Left lung (tissue), 14 donors: ENCODE measurements at places on chromosomes 7 and 10. TPM values are rescaled to one million over a fixed set of nuclear protein-coding genes. Genes with fewer than 3 reads are reported as not detected.
A peak's percentile ranks its signal among the peaks of the same experiment; 100 is the strongest.

Gene IPMK
- 6.4 TPM for polyA plus RNA-seq

Gene AKR1C4
- not detected for polyA plus RNA-seq

DNA sequence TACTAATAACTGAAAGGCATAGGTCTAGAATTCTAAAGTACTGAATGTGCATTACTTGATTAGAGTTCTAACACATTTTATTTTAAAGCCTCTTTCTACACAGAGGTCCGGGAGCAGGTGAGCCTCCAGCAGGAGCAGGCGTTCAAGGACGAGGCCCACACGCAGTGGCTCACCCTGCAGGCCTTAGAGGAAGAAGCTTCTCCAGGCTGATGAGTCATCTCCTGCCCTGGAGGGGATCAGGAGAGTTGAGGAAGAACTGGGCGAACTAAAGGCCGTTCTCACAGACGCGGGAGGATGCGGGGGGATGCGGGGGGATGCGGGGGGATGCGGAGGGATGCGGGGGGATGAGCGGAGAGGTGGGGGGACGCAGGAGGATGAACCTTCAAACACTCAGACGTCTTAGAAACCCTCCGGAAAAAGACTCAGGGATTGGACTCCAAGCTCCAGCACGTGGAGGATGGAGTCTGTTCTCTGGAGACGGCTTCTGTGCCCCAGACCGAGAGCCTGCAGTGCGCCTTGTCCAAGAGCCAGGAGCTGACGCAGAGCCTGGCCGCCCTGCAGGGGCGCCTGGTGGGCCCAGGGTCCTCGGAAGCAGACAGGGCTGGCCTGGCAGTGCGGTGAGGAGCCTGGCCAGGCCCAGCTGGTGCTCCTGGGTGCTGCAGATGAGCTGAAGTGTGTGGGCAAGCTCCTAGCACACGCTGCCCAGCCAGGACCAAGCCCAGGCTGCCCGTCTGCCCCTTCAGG, 433.7 kb upstream of the TPK1 start:
- DNase-seq: no peak
- no peak overlapping the region for H3K4me3 ChIP-seq
- H3K36me3 ChIP-seq: no peaks in the 10 kb centered on the region
- no peak overlapping the region for H3K27ac ChIP-seq

DNA sequence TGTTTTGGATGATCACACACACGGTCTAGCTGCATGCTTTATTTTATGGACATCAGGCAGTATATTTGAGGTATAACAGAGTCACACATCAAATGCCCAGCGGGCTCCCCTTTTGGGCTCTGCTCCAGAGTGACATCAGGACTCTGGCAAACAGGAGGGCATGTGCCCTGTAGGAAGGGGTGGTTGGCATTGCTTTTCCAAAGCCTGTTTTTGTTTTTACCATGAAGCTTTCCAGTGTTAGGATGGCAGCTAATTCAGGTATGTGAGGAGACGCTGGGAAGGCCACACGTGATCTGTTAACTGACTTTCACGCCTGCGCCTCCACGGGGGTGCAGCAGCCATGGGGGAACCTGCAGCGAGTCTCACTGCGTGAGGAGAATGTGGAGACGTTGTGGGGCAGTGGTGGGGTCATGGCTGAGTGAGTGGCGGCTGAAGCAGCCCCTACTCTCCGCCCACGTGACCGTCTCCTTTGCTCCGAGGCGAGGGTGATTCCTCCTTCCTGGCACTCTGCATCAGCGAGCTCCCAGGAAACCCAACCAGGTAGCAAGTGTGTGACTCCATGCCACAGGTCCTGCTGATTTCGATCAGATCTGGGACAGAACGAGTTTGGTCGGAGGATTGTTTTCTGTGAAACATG, 117.7 kb downstream of the ANKRD61 start:
- H3K27me3 ChIP-seq: no peaks in the 10 kb centered on the region
- no peak overlapping the region for H3K4me3 ChIP-seq
- no peaks in the 10 kb centered on the region for H3K36me3 ChIP-seq
- H3K27ac ChIP-seq: no peak overlapping the region
- H3K4me1 ChIP-seq: no peaks in the 10 kb centered on the region

DNA sequence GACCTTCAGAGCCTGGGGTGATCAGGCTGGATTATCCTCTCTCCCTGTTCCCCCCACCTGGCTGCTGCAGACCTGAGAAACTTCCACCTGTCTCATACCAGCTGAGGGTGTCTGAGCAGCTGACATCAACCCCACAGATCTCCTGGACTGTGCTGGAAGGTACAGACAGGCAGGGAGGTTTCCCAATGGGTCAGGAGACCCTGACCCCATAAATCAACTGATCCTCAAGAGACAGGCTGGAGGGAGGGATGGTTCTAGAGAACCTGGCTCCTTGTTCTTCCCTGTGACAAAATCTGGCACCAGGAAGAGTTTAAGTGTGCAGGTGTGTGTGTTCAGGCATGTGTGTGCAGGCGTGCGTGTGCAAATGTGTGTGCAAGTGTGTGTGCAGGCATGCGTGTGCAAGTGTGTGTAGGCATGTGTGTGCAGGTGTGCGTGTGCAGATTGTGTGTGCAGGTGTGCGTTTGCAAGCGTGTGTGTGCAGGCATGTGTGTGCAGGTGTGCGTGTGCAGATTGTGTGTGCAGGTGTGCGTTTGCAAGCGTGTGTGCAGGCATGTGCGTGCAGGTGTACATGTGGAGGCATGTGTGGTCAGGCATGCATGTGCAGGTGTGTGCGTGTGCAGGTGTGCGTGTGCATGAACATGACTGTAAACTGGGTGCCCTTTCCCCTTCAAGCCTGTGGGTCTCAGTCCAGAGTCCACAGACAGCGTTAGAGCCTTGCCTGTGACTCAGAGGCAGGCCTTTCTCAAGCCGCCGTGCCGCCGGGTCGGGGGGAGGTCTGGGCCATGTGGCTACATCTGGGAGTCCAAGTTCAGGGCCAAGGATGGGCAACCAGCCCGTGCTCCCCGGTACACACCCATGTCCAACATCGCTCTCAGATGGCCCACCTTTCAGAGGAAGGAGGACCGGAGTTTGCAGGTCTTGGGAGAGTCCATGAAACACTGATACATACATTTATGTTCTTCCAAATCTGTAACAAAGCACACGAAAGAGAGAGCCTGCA, 50.1 kb upstream of the ELN start:
- peaks cover 15% of the 10 kb centered on the region for H3K4me1 ChIP-seq
- H3K27ac ChIP-seq: no peak overlapping the region
- H3K4me3 ChIP-seq: no peak overlapping the region
- no peaks in the 10 kb centered on the region for H3K36me3 ChIP-seq

DNA sequence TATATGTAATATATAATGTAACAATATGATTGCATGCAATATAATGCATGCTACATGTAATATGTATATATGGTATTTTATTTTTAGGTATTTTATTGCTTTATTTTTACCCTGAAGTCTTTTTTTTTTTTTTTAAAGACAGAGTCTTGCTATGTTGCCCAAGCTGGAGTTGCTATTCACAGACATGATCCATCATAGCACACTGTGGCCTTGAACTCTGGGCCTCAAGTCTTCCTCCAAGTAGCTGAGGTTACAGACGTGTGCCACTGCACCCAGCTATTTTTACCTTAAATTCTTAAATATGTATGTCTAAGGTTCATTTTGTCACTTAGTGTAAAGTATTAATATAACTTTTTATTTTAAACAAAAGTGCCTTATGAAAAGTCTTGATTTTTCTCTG, 47.1 kb downstream of the MKLN1 start:
- H3K4me3 ChIP-seq: no peak overlapping the region
- H3K27ac ChIP-seq: no peak overlapping the region
- H3K36me3 ChIP-seq: no peaks in the 10 kb centered on the region
- no peak for DNase-seq
- peaks cover 33% of the 10 kb centered on the region for H3K4me1 ChIP-seq

GRCh38 chr10:110730345-110731050, 86.4 kb downstream of the RBM20 start:
- H3K36me3 ChIP-seq: no peaks in the 10 kb centered on the region
- DNase-seq: no peak
- no peaks in the 10 kb centered on the region for H3K4me1 ChIP-seq

GRCh38 chr7:4202154-4202736, 479.9 kb upstream of the FOXK1 start:
- H3K27me3 ChIP-seq: no peaks in the 10 kb centered on the region
- no peak for DNase-seq
- H3K36me3 ChIP-seq: no peaks in the 10 kb centered on the region

DNA sequence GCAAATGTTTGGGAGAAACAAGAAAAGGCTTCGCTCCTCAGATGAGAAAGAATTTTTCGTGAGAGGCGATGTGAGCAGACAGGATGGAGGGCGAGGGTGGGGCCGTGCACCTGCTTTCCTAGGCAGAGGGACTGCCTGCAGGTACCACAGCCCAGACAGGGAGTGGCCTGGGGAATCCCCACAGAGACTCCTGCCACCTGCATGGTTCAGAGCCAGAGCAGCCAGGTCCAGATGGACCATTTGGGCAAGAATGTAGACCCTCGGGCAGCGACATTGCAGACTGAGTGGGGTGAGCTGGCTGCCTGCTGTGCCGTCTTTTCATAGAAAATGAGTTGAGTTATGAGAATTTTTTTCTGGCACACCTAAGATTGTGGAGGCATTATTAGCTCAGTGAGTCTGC, 216.8 kb downstream of the SNX10 start:
- no peaks in the 10 kb centered on the region for H3K36me3 ChIP-seq
- H3K4me1 ChIP-seq: no peaks in the 10 kb centered on the region
- H3K27ac ChIP-seq: no peak overlapping the region
- H3K4me3 ChIP-seq: no peak overlapping the region
- H3K27me3 ChIP-seq: no peaks in the 10 kb centered on the region

DNA sequence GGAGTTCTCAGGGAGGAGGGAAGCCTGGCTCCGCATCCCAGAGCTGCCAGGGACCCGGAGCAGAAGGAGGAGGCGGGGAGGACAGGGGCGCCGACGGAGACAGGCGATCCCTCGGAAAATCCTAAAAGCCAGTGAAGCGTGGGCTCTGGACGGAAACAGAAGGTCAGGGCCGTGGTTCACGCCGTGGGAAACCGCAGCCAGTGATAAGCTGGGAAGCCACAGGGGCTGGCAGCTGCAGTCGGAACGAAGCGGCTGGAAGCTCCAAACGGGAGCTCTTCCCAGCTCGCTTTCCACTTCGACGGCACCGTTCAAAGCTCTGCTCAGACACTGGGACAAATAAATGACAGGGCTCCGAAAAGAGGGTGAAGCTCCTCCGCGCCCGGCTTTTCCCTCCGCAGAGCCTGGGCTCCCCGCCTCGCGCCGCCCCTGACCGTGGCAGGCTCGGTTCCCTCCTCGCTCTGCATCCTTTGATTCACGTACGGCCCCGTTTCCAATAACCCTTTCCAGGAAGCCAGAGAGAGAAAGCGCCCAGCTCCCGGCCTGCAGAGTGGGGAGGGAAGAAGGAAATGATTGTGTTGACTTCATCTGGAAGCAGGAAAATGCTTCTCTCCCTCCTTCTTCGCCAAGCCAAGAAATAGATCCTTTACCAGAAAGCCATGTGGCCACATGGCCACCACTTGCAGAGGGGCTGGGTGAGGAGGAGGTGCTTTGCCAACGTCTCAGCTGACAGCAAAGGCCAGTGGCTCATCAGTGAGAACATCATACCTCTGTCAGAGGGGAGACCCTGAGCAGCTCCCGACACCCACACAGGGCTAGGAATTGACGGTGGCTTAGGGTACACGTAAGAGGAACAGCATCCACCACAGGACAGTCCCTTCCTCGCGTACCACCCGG, 57.4 kb downstream of the ADRB1 start:
- H3K36me3 ChIP-seq: no peaks in the 10 kb centered on the region
- peaks cover 39% of the 10 kb centered on the region for H3K4me1 ChIP-seq

DNA sequence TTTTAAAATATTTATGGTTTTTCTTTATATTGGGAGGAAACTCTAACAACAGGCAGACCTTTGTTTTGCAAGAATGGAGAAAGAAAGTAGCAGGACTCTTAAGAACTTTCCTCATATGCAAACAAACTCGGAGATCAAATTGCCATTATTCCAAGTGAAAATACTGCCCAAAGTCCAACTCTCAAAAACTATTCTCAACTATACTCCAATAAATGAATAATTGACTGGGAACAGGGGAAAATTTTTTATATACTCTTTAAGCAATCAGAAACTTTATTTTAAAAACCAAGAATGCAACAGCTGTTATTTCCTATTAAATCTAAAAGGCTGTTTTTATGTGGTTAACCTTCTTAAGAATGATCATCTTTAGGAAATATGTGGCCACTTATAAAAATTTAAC, 101.9 kb downstream of the COL28A1 start:
- H3K27me3 ChIP-seq: no peaks in the 10 kb centered on the region
- H3K4me3 ChIP-seq: no peak overlapping the region
- no peaks in the 10 kb centered on the region for H3K36me3 ChIP-seq
- H3K4me1 ChIP-seq: no peaks in the 10 kb centered on the region
- no peak for DNase-seq

- H3K27ac ChIP-seq: no peak overlapping the region
- H3K27me3 ChIP-seq: no peaks in the 10 kb centered on the region
These were observed 902.3 kb downstream of the GRID1 start for GRCh38 chr10:85464336-85464735.

GRCh38 chr10:69904533-69904932, 102.8 kb downstream of the COL13A1 start:
- H3K4me3 ChIP-seq: no peak overlapping the region
- H3K4me1 ChIP-seq: no peaks in the 10 kb centered on the region
- no peaks in the 10 kb centered on the region for H3K27me3 ChIP-seq
- H3K36me3 ChIP-seq: no peaks in the 10 kb centered on the region
- no peak overlapping the region for H3K27ac ChIP-seq

DNA sequence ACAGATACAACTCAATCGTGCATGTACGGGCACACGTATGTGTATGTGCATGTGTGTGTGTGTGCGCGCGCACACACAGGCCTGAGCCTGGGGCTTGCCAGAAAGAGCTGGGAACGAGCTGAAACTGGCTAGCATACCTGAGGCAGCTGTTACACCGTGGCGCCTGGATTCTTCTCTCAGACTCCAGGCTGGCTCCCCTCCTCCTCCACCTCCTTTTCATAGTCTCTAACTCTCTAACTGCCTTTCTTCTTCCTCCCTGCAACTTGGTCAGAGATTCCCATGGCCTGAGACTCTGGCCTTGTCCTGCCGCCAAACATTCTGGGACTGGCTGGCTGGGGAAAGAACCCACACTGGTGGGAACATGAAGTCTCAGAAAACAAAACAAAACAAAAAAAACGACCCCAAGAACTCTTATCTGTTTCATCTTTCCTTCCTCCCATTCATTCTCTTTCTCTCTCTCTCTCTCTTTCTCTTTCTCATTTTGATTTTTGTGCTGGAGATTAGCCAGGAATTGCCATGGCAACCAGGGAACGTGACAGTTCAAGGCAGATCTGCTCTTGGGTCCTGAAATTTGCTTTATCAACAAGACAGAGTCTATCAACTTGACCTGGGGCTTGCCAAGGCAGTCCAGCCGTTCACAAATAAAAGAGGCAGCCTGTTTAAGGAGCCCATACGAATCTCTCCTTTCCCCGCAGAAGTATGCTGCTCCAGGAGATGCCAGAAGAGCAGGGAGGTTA, 76.8 kb upstream of the SEM1 start:
- no peak overlapping the region for H3K4me3 ChIP-seq
- no peak for DNase-seq
- no peaks in the 10 kb centered on the region for H3K4me1 ChIP-seq
- no peaks in the 10 kb centered on the region for H3K27me3 ChIP-seq

GRCh38 chr7:114924038-114924712, 2.3 kb downstream of the MDFIC start:
- DNase-seq: no peak
- H3K36me3 ChIP-seq: no peaks in the 10 kb centered on the region
- H3K4me1 ChIP-seq: peaks cover 56% of the 10 kb centered on the region
- peak overlapping the region; percentile 73 for H3K4me3 ChIP-seq
- peak overlapping the region; percentile 92 for H3K27ac ChIP-seq
